ENCODE measurements at places on chromosomes 11 and 22. TPM values are rescaled to one million over a fixed set of nuclear protein-coding genes. Genes with fewer than 3 reads are reported as not detected.

DNA sequence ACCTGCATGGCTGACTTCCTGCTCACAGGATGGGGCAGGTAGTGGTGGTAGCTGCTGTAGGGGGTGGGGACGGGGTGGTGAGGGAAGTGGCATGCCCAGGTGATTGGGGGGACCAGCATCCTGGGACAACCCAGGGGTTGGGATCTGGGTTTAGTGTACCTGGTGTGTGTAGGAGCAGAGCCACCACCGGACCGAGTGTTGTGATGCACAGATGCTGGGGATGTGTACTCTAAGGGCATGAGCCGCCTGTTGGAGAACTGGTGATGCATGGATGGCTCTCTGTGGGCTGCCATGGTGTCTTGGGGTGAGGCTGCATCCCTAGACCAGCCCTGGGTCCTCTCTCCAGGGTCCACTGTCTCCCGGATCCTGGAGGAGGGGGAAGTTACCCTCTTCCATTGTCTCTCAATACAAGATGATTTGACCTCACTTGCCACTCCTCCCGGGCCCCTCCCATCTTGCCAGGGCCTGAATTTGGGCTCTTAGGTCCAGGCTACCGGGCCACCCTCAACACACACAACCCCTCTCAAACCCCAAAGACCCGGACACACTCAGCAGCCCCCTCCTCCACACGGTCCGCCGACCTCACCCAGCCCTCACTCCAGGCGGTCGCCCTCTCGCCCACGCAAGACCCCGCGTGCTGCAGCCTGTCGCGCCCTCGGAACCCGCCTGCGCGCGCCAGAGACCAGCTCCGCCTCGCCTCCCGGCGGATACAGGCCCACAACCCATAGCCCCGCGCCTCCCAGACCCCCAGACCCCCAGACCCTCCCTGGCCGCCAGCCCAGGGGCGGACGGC is 619 bp downstream of the LRRC75B start:
- DNase-seq, result no peak

DNA sequence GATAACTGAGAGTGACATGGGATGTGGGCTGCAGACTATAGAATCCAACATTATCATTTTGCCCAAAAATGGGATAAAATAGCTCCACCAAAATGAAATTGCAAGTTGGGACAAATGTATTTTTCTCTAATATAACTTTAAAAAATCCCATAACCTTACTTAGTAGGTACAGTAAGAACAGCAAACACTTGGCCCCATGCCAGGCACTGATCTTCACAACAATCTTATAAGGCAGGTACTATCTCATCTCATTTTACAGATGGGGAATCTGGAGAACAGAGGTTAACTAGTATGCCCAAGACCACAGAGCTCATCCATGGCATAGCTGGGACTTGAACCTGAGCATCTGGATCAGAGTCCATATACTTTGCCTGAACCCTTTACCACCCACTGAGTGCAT is 13.5 kb upstream of the ARHGEF17 start:
- no peak for DNase-seq

DNA sequence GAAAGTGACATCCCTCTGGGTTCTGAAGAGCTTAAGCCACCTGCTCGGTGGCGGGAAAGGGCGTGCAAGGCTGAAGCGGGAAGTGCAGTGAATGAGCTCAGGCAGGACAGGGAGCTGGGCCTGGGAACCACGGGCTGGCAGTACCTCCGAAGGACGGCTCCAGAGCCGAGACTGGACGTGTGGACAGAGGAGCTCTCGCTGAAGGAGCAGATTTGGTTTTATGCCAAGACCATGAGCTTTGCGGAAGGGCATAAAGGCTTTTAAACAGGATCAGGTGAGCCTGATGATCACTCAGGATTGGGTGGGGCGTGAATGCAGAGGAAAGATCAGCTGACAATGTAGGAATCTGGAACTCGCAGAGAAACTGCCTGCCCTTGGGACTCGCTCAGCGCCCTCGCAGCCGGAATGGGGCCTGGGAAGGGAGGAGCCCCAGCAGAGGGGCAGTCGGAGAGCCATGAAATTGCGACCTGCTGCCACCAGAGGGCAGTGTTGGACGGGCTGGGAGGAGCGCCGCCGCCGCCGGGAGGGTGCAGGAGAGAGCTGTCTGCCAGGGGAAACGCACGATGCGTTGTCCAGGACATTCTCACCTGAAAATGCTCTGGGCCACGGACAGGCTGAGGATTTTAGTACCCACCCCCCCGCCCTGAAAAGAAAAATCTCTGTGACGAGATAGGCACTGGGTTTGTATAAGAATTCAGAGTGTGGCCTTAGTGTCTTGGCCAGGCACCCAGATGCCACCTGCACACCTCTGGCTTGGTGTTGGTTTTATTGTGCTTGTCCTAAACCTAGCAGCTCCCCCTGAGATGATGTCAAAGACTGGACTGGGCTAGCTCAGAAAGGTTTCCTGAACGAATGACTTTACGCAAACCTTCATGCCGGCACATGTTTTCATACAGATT is 324.4 kb downstream of the NTM start:
- no peak for DNase-seq

Gene CCDC73
- not detected for polyA plus RNA-seq

Gene RAB38
- 146 TPM for polyA plus RNA-seq

Gene FUT4
- polyA plus RNA-seq, result 0.33 TPM
